MV-4-11 (cell line): ENCODE measurements at places on chromosomes 12 and 14.

DNA sequence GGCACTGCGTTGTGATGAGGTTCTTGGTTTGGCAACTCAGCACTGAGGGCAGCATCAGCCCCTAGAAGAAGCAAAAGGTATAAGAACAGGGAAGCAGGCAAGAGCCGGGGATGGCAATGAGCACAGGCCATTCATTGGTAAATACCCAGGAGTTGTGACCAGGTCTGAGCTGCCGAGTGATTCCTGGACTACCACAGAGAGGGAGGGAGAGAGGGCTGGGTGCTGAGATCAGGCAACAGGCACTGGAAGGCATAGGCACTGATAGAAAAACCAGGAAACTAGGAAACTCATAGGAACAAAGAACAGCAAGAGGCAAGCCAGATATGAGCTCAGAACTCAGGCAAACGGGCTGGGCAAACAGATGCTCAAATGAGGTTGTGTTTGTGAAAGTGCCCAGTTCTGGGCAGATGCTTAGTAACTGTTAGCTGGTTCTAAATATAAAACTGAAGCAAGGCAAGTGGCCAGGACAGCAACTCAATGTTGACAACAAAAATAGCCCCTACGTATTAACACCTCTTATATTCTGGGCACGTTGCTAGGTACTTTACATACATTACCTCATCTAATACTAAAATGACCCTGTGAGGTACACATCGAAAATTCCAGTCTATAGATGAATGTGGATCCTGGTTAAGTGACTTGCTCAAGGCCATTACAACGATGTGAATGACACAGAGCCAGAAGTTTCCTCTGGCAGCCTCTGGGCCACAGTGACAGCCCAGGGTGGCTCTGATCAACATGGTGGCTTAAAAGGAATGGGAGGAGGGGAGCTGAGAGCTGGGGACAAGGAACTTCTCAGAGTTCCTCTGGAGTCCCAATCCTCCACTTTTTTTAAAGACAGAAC, 121.1 kb downstream of the PRMT8 start:
- no peak for DNase-seq

- DNase-seq: no peak
These were observed at the start of gene ANKS1B for GRCh38 chr12:99984271-99985128. Gene ANKS1B (minus strand): TSS chr12:99984936. CDS start chr12:99984237, 699 bp downstream.

DNA sequence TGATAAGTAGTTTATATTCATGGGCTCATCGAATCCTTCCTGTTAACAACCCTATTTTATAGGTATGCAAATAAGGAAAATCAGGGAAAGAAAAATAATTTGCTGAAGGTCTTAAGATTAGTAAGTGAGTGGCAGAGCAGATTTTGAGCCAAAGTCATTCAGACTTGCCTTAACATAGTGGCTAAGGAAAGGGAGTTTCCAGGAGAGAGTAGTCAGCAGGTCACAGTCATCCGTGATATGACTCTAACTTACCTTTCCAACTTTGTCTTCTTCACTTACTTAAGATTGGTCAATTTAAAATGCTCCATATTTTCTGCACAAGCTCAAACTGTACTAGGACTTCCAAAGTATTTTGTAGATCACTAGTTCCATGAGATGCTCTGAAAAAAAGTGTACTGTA, 46.6 kb downstream of the AKAP6 start:
- no peak for DNase-seq

- DNase-seq: no peak
These were observed 52.3 kb upstream of the TRIM9 start for GRCh38 chr14:51147183-51147582.
